ENCODE measurements at places on chromosomes 1 and 21. TPM values are rescaled to one million over a fixed set of nuclear protein-coding genes. Genes with fewer than 3 reads are reported as not detected.

Gene NEK7
- total RNA-seq: 145 TPM

Gene RUNX3
- 1.3 TPM for total RNA-seq

Gene OR2T11
- not detected for total RNA-seq

DNA sequence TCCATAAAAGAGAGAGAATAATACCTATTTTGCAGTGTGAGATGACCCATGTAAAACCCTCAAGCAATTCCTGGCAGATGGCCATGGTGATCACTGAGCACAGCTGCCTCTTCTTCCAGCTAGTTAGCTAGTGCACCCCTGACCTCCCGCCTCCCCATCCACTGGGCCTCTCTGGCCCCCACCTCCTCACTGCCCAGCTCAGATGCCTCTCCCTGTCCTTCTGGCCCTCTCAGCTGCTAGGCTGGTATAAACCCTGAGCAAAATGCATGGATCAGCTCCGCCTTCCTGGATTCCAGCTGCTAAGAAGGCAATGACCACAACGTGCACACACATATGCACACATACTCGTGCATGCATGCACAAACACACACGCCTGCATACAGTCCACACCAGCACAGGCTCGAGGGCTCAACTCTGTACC is 117.2 kb downstream of the DMRTB1 start:
- DNase-seq: no peak
- no peak overlapping the region for H3K4me3 ChIP-seq
- no peaks in the 10 kb centered on the region for H3K36me3 ChIP-seq
- no peaks in the 10 kb centered on the region for H3K4me1 ChIP-seq
- no peak overlapping the region for H3K27ac ChIP-seq

GRCh38 chr1:15157524-15158399 is 4.2 kb downstream of the TMEM51 start:
- no peak for DNase-seq
- peak overlapping the region; percentile 77 for H3K4me3 ChIP-seq
- H3K4me1 ChIP-seq: peaks cover 51% of the 10 kb centered on the region
- H3K27ac ChIP-seq: peak overlapping the region; percentile 39

- H3K4me3 ChIP-seq: no peak overlapping the region
- no peak for DNase-seq
- H3K27ac ChIP-seq: no peak overlapping the region
- no peaks in the 10 kb centered on the region for H3K27me3 ChIP-seq
These were observed 156.2 kb downstream of the AKT3 start for GRCh38 chr1:243693800-243694199.

DNA sequence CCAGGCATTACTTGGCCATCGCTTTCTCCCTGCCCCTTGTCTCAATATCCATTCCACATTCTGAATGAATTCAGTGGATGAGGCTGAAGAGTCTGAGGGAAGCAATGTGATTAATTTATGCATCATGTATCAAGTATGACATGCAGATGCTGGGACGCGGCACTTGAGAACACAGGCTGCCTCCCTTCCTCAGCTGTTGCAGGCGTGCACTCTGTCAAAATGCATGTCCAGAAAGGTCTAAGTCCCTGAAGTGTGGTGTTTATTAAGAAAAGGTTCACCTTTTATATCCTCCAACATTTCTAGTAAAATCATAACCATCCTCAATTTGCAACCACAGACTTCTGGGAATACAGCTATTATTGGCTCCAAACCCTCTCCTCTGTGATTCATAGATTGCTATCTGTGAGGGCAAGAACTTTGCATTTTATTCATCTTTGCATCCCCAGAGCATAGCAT is 22.6 kb upstream of the RAB3GAP2 start:
- no peak for DNase-seq
- H3K36me3 ChIP-seq: no peaks in the 10 kb centered on the region
- H3K4me3 ChIP-seq: no peak overlapping the region
- H3K27me3 ChIP-seq: peaks cover 10% of the 10 kb centered on the region
- no peak overlapping the region for H3K27ac ChIP-seq
- H3K4me1 ChIP-seq: no peaks in the 10 kb centered on the region

GRCh38 chr1:153976819-153977249 is 640 bp downstream of the JTB start:
- no peak for DNase-seq
- peak overlapping the region; percentile 94 for H3K4me3 ChIP-seq
- peaks cover 29% of the 10 kb centered on the region for H3K4me1 ChIP-seq
- peak overlapping the region; percentile 83 for H3K27ac ChIP-seq
- H3K36me3 ChIP-seq: peaks cover 59% of the 10 kb centered on the region

DNA sequence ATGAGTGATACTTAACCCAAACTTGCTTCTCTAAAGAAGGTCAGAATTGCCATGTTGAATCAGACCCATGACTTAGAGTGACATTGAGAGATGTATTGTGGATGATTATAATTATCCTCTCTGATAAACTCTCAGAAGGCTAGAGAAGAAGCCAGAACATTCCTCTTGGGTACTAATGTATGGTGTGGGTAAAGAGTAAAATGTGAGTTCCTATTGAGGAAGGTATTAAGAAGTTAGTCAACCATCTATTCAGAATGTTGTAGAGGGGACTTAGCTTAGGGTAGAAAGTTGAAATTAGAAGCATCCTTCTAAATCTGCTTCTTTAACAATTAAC is 7.3 kb downstream of the GMEB1 start:
- H3K4me3 ChIP-seq: no peak overlapping the region
- H3K36me3 ChIP-seq: peaks cover 8% of the 10 kb centered on the region
- no peaks in the 10 kb centered on the region for H3K4me1 ChIP-seq

GRCh38 chr1:23249787-23250454 is 32.6 kb upstream of the HTR1D start:
- no peaks in the 10 kb centered on the region for H3K27me3 ChIP-seq
- H3K4me3 ChIP-seq: no peak overlapping the region
- H3K27ac ChIP-seq: no peak overlapping the region
- DNase-seq: no peak
- H3K36me3 ChIP-seq: peaks cover 4% of the 10 kb centered on the region

DNA sequence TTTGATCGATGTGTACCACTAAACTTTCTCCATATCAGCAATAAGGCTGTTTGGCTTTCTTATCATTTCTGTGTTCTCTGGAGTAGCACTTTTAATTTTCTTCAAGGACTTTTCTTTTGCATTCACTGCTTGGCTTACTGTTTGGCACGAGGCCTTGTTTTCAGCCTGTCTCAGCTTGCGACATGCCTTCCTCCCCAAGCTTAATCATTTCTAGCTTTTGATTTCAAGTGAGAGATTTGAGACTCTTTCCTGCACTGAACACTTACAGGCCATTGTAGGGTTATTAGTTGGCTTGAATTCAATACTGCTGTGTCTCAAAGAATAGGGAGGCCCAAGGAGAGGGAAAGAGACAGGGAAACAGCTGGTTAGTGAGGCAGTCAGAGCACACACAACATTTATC is 120.6 kb upstream of the KCND3 start:
- H3K27ac ChIP-seq: no peak overlapping the region
- no peaks in the 10 kb centered on the region for H3K36me3 ChIP-seq
- DNase-seq: no peak
- no peaks in the 10 kb centered on the region for H3K4me1 ChIP-seq
- peaks cover 36% of the 10 kb centered on the region for H3K27me3 ChIP-seq
- no peak overlapping the region for H3K4me3 ChIP-seq

DNA sequence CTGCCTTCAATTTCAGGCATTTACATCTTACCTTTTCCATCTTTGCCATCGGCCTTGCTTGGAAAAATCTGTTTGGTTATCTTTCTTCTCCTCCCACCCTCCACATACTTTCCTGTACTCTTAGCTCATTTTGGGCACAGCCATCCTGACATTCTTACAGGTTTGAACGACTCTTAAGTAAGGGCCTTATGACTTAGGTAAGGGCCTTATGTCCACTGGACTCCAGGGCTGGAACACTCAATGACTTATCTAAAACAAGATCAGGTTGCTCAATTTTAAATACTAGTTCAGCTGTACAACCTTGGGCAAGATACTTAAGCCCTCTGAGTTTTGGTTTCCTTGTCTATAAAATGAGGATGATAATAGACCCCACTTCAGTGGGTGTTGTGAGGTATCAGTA is 40.9 kb downstream of the C1orf21 start:
- no peak for DNase-seq
- no peaks in the 10 kb centered on the region for H3K36me3 ChIP-seq

- no peaks in the 10 kb centered on the region for H3K27me3 ChIP-seq
- H3K4me3 ChIP-seq: no peak overlapping the region
- H3K36me3 ChIP-seq: no peaks in the 10 kb centered on the region
- H3K4me1 ChIP-seq: peaks cover 12% of the 10 kb centered on the region
- no peak overlapping the region for H3K27ac ChIP-seq
These were observed 146.4 kb downstream of the KIF26B start for GRCh38 chr1:245301162-245301580.

DNA sequence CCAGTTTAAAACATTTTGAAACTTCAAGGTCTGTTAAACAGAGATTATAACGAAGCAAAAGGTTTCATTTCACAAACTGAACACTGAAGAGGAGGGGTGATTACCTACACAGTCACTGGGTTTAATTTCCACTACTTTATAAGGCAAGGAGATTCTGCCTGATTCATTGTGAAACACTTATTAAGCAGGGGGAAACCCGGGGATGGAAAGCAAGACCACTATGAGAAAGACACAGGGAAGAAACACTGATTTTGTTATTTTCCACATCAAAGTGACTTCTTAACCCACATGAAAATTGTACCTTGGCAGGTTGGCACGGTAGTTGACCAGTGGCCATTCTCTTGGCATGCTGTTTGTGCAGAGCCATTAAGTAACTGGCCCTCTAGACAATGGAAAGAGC is 8.1 kb upstream of the F5 start:
- no peak overlapping the region for H3K27ac ChIP-seq
- H3K27me3 ChIP-seq: no peaks in the 10 kb centered on the region
- peaks cover 11% of the 10 kb centered on the region for H3K4me1 ChIP-seq
- no peak for DNase-seq

DNA sequence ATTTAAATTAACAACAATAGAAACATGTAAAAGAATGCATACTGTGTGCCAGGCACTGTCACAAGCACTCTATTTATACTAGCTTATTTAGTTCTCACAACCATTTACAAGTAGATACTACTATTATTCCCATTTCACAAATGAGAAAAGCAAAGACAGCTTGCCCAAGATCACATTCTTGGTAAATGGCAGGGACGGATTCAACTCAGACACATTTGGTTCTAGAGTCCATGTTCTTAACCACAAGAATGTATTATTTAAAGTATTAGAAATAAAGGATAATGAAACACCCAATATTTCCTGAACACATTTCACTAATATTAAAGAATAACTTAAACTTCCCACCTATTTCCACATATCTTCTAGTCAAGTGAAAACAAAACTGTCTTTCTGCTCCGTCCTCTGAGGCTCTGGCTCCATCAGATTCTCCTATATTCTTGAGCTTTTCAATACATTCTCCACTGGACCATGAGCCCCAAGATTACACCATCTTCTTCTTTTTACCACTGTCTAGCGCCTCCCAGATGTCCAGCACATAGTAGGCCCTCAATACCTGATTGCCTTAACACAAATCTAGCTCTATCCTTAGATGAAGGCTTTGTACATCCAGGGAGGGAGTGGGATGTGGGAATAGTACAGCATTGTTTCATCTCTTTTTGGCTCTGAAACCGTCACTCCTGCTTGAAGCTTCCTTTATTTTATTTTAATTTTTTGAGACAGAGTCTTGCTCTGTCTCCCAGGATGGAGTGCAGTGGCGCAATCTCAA is 29.3 kb downstream of the SOD1 start:
- no peaks in the 10 kb centered on the region for H3K4me1 ChIP-seq
- H3K27me3 ChIP-seq: no peaks in the 10 kb centered on the region

DNA sequence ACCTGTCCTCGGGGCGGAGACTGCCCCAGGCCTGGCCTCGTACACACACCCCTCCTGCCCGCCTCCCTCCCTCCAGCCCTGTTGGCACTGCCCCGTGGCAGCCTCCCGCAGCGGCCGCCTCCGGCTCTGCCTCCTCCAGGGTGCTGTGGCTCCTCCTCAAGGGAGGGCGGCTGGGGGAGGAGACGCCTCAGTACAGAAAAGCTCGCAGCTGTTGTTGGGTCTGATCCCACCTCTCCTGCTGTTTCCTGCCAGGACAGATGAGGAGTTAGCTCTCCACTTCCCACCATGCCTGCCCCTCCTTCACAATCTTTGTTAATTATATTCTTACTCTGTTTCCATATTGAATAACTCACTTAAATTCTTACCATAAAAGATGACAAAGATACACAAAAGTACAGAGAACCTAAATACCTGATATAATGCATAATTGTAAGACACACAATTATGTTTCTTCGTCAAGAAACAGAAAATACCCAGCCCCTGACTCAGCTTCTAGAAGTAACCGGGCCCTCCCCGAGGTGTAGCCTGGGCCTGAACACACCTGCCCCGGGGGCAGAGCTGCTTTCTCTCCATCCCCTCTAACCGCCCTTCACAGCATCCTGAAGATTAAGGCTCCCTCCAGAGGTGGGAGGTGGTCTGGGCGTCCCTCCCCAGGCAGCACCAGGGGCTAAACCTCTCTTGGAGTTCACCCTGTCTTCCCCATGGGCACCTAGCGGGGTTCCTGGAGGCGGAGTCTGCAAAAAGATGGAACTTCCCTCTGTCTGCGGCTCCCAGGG is 30.6 kb upstream of the COL6A1 start:
- H3K27ac ChIP-seq: no peak overlapping the region
- no peaks in the 10 kb centered on the region for H3K4me1 ChIP-seq
- H3K36me3 ChIP-seq: no peaks in the 10 kb centered on the region
- no peak overlapping the region for H3K4me3 ChIP-seq
- DNase-seq: peak; percentile 12

DNA sequence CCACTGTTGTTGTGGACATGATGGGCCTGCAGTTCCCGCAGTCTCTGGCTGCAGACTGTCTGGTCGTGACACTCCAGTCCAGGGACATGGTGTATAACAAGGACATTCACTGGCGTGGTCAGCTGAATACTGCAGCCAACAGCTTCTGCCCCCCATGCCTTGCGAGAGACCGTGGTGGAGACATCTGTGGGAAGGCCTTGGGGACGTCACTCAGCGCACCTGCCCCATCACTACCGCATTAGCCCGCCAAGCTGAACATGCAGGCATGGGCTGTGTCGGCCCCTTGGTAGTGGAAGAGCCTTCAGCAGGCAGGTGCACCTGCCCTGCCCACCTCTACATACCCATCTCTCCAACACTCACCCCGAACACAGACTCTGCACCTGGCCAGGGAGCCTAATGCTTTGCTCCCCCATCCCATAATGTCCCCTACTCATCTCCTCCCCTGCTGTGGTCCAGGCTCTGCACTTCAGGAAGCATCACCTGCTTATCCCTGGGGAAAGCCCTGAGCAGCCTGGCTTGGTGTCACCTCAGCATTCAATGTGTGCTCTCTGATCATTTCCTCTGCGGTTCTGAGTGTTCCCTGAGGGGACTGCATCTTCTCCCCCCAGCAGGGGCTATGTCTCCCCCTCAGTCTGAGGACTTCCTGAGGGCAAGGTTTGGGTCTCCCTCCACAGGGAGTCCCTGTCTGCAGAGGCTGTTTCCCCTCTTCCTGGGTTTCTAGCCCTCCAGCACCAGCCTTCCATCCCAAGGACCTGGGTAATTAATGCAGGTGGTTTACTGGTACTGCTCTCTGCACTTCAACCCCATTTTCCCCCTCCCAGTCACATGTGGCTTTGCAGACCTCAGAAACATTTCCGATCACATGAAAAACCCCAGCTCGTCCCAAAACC is 3.2 kb downstream of the PGLYRP4 start:
- H3K36me3 ChIP-seq: no peaks in the 10 kb centered on the region
- DNase-seq: no peak
- H3K4me3 ChIP-seq: no peak overlapping the region
- H3K27me3 ChIP-seq: peaks cover 100% of the 10 kb centered on the region
- H3K4me1 ChIP-seq: peaks cover 35% of the 10 kb centered on the region
